Activated T-helper 1 cell treated with Interleukin-2 at 50 U/mL for 16 hours (primary cell): ENCODE measurements at places on chromosomes 2 and 18.

DNA sequence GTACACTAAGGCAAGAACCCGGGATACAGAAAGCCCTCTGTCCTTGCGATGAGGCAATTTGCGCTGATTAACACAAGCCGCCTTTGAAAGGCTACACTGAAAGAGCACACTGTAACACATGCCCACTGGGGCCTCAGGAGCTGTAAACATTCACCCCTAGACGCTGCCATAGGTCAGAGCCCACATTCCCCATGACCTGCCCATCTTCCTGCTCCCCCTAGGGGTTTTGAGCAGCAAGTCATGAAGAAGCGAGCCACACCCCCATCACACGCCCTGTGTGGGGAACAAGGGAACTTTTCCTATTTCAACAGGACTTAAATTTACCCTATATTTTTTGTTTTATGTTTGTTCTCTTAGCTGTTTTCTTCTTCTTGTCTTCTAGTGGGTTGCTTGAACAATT, 47.8 kb upstream of the SLC4A10 start:
- DNase-seq, result no peak

DNA sequence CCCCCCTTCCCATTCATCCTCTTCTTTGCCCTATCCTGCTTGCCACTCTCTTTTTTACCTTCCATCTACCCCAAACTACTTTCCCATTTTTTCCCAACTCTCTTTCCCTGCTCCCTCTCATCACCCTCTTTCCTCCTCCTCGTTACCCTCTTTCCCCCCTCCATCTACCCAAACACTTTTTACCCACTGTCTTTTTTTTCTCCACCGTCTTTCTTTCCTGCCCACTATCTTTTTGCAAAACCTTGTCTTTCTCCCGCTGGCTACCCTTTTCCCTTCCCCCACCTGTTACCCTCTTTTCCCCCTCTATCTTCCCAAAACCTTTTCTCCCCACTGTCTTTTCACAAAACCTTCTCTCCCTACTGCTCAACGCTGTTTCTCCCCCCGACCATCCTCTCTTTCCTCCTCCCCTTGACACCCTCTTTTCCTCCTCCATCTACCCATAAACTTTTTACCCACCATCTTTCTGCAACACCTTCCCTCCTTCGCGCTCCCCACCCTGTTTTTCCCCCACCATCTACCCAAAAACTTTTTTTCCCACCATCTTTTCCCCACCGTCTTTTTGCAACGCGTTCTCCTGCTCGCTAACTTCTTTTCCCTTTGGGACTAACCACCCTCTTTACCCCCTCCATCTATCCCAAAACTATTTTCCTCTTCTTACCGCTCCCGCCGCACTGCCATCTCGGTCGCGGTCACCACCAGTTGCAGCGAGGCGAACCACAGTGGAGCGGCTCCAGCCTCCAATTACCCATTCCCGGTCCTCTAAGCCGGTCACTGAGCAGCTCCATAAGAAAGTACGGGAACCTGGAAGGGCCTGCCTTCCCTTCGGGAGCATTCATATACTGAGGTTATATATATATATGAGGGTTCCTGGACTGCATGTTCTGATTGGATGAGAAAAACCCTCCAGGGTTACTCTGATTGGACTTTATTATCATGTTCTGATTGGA, 15.0 kb downstream of the CCDC74A start:
- no peak for DNase-seq

DNA sequence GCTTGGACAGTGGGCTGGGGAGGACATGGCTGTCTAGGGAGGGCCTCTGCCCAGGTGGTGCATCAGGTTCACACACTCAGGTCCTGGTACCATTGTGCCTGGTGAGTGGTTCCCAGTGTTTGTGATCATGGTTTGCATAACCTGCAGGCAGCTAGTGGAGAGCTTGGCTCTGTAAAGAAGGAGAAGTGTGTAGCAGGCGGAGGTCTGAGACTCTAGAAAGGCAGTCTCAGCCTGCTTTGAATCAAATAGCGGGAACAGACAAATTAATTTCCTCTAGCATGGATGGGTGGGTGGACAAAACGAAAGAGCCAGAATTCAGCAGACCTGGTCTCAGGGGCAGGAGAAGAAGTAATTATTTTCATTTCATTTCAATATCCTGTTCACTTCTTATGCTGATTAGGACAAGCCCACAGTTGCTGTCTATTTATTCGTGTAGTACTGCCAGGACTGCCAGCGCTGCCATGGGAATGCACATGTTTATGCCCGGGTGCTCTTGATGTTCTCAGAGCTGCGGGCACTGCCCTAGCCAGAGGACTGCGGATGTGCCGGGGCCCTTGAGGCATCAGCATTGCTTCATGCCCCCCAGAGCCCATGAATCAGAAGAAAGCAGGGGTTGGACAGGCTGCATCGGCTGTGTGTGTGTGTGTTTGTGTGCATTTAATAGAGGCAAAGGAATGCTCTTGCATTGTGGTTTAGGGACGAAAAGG, 45.4 kb upstream of the DLX2 start:
- no peak for DNase-seq

DNA sequence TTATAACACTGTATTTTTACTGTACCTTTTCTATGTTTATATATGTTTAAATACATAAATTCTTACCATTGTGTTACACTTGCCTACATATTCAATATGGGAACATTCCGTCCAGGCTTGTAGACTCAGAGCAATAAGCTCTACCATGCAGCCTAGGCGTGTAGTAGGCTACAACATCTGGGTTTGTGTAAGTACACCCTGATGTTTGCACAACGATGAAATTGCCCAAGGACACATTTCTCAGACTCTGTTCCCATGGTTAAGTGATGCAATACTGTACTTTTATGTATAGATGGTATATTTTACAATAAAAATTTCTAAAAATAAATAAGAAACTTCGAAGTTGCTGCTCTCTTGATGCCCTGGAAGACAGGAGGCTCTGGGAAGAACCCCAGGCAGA, 38.4 kb downstream of the YPEL5 start:
- DNase-seq, result no peak

DNA sequence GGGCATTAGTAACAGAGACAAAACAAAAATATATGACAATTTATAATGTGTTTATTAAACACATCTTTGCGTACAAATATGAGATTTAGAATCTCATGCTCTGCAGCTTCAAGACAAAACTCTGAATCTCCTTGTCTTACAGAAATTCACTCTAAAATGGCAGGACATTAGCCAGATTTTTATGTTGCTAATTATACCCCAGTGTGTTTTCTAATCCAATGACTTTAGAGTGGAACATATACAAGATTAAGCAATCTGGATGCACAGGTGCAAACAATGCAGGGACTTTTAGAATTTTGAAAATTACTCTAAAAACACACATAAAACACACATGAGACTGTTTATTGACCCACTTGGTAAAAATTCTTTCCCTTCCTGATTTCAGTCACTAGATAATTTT, 85.9 kb downstream of the CALCRL start:
- no peak for DNase-seq

DNA sequence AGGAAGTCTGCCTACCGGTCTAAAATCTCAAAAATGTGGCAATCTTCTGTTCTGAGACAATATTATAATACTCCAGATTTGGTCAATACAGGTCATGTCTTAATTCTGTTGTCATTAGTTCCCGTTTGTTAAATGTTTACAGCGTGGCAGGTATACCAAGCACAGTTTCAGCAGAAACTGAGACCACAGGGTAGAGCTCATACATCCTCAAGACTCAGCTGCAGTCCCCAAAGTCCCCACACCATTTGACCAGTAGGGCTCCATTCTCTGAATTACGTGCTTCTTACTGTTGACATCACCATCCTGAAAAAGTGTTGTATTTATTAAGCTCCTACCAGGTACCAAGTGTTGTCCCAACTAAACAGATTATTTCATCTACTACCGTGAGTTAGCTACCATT, 157.1 kb downstream of the MC4R start:
- DNase-seq, result no peak
